SHP77 treated with DMSO at 0.1 percent for 48 hours (cell line): ENCODE measurements at places on chromosomes 3 and 15.

DNA sequence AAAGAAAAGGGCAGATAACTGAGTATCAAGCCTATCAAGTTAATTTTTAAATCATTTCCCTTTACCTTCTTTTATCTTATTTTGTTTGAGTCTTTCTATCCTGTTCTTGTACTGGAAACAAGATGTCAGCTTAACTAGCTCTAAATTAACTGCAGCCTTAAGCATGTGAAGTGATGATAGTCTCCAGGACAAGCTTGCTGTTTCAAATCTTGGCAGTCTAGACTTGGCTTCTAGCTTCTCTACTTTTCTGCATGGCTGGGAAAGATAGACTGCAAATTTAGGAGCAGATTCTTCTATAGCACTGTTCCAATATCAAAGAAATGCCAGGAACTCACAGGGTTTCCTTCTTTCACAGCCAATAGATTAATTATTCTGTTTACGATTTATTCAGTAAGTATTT lies 1034.4 kb downstream of the TUSC7 start:
- no peak for DNase-seq

- DNase-seq: no peak
Measured at GRCh38 chr3:134751831-134752230, 43.2 kb upstream of the EPHB1 start.

DNA sequence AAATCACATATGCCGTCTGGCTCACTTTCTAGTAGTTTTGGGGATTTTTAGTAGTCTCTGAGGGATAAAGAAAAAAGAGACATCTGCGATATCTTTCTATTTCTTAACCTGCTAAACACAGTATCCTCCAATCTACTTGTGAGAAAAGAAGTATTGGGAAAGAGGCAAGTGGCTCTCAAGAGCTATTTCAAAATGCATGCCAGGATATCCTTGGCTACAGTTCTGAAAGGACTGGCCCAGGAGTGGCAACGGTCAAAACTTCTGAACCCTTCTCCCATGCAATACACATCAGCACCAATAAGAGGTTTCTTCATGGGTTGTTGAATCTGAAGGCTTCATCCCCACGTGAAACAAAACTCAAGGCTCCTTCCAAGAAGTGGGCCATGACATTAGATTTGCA lies 204.0 kb upstream of the WNT5A start:
- no peak for DNase-seq

- DNase-seq: no peak
Measured at GRCh38 chr3:29870136-29870535, 589.3 kb downstream of the RBMS3 start.

GRCh38 chr3:171620825-171621434 lies 160.7 kb upstream of the TNIK start:
- DNase-seq: no peak

GRCh38 chr15:92807971-92808571 lies 92.1 kb upstream of the CHD2 start:
- DNase-seq: no peak

- DNase-seq: no peak
Measured at GRCh38 chr3:37400945-37401344, 226.6 kb upstream of the LRRFIP2 start.

DNA sequence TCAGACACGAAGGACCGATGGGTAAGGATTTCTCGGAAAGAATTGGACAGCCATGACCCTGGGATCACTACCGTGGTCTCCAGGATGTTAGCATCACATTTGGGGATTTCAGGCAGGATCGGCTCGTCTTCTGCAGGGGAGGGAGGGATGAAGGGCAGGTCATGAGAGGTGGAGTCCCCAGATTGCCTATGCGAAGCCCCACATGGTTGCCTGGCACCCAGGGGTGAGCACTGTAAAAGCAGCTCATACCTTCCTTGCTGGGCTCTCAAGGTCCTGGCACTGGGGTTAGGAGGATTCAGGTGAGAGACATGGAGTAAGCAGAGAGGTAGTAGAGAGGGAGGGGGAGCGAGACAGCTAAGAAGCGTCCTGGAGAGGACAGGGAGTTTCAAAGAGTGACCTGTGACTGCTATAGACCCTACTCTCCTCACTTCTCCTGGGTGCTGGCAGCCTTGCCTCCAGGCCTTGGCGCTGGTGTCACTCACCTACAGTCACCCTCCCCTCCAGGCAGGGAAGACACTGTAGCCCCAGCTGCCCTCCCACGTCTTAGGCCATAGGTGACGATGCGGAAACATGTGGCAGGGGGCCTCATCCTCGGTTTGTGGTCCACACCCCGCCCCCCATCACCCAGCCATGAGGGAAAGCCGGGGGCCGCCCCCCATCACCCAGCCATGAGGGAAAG lies 15.0 kb upstream of the EHD4 start:
- DNase-seq: no peak

DNA sequence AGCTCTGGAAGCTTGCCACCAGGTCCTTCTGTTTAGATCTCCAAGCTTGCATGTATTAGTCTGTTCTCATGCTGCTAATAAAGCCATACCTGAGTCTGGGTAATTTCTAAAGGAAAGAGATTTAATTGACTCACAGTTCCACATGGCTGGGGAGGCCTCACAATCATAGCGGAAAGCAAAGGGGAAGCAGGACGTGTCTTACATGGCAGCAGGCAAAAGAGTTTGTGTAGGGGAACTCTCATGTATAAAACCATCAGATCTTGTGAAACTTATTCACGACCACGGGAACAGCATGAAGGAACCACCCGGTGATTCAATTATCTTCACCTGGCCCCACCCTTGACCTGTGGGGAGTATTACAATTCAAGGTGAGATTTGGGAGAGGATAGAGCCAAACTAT lies 147.0 kb upstream of the PROK2 start:
- DNase-seq: no peak

DNA sequence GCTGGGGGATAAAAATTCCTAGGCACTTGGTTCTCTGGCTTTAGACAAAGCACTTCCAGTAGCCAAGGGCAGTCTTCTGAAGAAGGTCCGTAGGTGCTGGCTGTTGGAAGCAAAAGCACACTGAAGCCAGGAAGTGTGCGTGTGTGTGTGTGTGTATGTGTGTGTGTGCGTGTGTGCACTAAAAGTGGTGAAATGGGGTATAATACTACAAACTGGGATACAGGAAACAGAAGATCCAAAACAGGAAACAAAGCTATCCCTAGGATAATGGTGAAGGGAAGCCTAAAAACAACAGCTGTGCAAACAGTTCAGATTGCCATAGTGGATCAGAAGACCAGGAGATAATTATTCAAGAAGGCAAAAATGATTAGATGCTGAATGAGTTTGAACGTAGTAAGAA lies 103.4 kb downstream of the IL20RB start:
- no peak for DNase-seq
